CD8-positive, alpha-beta memory T cell (primary cell): ENCODE measurements at places on chromosomes 7 and 10. TPM values are rescaled to one million over a fixed set of nuclear protein-coding genes. Genes with fewer than 3 reads are reported as not detected.

Gene CUTC
- polyA plus RNA-seq: 49.9 TPM

Gene SLC16A9
- not detected for polyA plus RNA-seq

DNA sequence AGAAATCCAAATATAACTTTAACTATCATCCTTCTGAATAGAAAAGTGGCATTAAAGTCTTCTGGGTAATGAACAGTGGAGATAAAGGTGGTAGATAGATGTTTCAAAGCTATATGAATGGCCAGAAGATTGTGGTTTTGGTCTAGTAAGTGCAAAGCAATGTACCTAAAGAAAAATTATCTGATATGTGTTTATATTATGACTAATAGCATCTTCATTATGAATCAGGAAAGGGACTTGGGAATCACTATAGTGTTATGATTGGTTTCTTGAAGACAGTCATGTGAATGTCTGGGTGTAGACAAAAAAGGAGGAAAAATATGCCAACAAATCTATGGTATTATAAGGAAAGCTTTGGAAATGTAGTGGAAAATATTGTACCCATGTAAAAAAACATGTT, 3.0 kb downstream of the ZNF518A start:
- no peak for DNase-seq

DNA sequence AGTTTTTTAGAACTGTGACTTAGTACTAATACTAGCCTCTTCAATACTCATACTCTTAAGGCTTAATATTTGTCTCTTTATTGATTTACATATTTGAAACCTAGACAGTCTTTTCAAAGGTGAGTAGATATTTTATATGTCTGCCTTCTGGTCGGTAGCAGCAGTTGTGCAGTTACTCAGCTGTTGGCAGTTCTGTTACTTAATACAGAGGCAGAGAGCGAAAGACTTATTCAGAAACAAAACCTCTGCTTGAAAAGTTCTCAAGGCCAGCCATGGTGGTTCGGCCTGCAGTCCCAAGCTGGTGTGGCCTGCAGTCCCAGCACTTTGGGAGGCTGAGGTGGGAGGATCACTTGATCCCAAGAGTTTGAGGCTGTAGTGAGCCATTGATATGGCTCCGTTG, 84.2 kb downstream of the AUTS2 start:
- no peak for DNase-seq

- DNase-seq: no peak
These were observed 4.2 kb downstream of the ITIH5 start for GRCh38 chr10:7662522-7662921.

- no peak for DNase-seq
These were observed 23.1 kb downstream of the RET start for GRCh38 chr10:43099928-43100327.

GRCh38 chr10:119405520-119405807, 137.1 kb downstream of the RGS10 start:
- DNase-seq: no peak

DNA sequence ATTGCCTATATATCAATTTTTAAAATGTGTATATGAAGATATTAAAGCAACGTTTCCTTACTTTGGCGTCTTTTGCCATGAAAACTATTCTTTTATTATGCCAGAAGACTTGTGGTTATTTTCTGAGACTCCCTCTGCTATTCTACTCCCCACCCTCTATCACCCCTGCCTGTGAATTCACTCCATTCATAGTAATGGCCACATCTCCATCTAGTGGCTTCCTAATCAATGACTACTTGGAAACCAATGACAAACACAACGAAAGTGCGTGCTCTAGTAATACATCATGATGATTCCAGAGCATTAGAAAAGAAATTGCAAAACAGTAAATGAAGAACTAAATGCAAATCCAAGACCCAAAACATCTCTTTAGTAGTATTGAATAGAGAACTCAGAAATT, 186.7 kb upstream of the HGF start:
- DNase-seq: no peak
